ENCODE measurements at places on chromosomes 13 and 19.

DNA sequence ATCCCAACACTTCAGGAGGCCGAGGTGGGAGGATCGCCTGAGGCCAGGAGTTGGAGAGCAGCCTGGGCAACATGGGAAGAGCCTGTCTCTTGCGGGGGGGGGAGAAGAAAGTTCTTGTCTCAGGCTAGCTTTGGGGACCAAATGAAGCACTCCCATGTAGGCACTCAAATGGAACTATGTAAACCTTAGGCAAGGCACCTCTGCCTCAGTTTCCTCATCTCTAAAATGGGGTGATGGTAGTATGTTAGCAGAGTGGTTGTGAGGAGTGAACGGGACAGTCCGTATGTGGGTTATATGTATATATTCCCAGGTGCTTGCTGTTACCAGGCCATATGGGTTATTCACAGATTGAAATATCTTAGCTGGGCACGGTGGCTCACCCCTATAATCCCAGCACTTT lies 6.5 kb upstream of the DLL3 start:
- no peak for DNase-seq

DNA sequence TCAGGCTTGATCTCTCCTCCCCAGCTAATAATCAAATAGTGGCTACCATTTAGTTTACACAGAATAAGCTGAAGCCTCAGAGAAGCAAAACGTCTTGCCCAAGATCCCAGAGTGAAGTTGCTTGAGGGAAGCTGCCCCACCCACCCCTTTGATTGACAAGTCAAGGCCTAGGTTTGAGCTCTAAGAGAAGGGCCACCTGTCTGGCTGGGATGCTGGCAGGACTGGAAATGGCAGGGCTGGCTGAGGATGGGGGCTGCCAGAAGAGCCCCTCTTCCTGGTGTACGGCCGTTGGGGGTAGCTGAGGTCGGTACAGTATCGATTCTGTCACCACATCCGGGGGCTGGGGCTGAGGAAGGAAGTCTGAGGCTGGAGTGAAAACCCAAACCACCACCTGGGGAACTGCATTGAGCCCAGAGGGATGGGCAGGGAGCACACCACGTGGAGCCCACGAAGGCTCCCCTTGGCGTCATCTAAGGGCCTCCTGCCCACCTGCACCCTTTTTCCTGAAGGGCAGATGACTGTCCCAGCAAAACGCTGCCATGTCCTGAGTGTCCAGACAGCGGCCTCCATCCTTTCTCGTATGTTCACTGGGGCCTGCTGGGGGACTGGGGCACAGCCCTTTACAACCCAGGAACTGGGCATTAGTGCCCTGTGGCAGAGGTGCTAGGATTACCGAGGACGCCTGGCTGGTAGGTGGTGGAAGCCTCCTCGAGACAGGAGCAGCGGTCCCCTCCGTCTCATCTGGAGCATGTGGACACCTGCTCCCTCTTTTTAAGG lies 1.4 kb upstream of the PRKD2 start:
- peak; percentile 68 for DNase-seq

DNA sequence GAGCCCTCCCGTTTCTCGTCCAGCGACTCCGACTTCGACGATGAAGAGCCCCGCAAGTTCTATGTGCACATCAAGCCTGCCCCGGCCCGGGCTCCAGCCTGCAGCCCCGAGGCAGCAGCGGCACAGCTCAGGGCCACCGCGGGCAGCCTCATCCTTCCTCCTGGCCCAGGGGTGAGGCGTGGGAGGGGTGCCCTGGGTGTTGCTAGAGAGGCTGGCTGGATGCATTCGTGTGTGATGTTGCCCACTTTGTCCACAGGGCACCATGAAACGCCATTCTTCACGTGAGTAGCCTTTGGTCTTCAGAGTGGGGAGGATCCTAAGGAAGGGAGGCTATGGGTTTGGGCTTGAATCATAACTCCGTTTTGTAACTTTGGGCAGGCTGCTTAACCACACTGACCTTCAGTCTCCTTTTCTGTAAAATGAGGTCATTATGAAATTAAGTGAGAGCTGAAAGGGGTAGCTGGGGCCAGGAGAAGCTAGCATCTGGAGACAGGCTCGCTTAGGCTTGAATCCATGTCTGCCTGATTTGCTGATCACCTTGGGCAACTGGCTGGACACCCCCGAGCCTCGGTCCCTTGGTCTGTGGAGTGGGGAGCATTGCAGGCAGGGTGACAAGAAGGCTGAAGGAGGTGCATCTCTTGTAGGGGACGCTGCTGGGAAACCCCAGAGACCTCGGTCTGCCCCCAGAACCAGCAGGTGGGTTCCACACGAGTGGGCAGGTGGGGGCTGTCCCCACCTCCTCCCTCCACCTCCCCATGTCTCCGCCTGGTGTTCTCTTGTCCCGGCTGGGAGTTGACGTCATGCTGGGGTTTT lies 18.7 kb upstream of the B3GNT3 start:
- DNase-seq = no peak

GRCh38 chr13:23820530-23820929 lies 68.7 kb downstream of the MIPEP start:
- DNase-seq = no peak

DNA sequence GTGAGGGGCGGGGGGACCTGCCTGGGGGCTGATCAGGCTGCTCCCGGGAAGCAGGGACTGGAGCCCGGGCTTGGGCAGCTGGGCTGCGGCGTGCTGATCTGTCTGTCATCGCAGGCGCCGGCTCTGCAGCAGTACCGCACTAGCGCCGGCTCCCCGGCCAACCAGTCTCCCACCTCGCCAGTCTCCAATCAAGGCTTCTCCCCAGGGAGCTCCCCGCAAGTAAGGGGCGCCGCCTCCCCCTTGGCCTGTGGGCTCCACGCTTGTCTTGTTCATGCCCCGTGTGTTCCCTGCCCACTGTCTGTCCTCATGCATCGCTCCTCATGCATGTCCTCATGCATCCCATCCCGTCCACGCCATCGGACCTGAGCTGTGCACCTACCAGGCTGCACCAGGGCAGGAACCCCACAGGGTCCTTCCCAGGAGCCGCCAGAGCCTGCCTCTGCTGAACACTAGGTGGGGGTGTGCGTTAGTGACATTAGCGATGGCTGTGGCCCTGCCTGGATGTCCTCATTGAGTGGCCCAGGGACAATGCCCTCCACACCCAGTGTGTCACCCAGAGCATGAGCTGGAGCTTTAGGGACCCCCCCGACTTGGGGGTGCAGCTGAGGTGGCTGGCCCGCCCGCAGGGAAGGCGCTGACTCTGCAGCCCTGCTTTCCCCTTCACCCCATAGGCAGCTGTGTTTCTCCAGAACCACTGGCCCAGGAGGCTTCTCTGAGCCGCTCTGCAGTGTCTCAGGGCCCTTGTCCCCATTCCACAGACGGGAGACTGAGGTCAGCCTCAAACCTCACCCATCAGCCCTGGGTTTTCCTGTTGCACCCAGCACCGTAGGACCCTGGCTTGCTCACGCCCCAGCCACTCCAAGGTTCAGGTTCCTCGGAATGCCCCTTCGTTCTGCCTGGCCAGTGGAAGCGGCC lies 19.5 kb downstream of the COMP start:
- DNase-seq = no peak

- peak; percentile 59 for DNase-seq
These were observed 1.8 kb downstream of the HMGB1 start for GRCh38 chr13:30463787-30464495.

- DNase-seq = no peak
These were observed 254.9 kb upstream of the KLF12 start for GRCh38 chr13:74389056-74389455.

DNA sequence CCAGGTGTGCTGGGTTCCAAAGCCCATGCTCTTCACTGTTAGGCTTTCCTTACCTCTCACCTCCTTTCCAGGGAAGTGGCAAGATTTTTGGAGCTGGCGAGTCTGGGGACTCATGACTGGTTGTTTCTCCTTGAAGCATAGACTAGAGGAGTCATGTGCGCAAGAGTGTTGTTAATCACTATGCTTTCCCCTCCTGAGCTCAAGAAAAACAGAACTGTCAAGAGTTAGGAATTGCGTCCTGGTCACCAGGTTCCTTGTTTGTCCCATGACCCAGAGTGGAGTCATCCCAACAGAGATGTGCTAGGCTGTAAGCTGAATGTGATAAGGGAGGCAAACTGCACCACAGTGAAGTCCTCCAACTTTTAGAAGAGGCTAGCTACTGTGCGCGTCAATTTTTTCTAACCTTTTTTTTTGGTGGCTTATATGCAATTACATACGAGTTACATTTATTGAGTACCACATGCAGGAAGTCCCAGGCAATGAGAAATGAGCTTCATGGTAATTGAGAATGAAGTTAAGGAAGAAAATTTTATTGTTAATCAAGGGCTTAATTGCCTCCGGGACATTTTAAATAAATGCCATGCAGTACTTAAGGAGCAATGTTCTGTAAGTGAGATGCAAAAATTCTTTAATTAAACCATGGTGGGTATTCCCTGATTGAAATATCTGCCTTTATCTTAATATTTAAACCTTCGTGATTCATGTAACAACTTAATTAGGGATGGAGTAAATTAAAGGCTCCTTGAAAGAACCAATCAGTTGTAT lies 233.9 kb downstream of the ZIC5 start:
- DNase-seq = no peak

DNA sequence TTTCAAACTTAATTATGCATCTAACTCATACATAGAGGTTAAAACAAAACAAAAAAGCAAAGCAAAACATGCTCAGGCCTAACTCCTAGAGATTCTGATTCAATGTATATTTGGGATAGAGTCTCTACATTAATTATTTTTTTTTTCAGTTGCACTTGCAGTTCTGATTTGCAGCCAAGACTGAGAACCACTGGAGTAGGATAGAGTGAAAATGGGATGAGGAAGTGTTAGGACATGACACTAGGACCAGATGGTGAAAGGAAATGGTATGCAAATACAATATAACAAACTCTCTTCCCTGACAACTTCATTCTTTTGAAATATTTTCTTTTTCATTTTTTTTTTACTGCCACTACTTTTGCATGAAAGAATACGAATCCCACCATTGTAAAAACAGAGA lies 1.8 kb downstream of the CCDC122 start:
- no peak for DNase-seq
